ENCODE measurements at places on chromosomes 13 and 19. TPM values are rescaled to one million over a fixed set of nuclear protein-coding genes. Genes with fewer than 3 reads are reported as not detected.

DNA sequence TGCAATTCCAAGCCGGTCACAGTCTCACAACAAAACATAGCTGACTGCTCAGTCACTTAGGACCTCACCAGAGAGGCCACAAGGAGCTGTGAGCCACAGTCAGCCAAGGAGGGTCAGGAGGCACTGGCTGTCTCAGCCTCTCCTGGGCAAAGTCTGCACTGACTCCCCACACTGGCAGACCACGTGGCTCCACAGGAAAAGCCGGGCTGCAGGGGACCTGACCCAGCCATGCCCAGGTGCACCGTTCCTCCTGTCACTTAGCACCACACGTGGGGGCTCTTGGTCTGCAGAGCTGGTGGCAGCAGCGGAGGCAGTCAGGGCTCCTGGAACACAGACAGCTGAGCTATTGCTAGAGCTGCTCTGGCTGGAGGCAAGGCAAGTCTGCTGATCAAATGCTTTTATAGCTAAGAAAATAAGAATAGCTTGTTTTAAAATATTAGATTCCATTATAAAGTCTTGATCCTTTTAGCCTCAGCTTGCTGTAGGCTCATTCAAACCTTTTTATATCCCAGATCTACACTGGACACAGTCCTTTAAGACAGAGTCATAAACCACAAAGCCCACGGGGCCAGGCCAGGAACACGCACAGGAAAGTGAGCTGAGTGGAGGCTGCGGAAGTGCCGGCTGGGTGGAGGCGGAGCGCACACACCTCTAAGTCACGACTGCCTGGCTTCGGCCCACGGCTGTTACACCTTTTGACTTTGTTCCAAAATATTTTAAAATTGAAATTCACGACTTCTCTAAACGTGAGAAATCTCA lies 744.1 kb downstream of the UQCRFS1 start:
- peak; percentile 64 for DNase-seq

GRCh38 chr13:39682788-39683187 lies 27.3 kb downstream of the COG6 start:
- no peak for DNase-seq

GRCh38 chr19:32971012-32971595 lies 654 bp downstream of the CEP89 start:
- peak; percentile 64 for DNase-seq

GRCh38 chr13:68173111-68173510 lies 943.0 kb upstream of the PCDH9 start:
- DNase-seq = no peak

GRCh38 chr13:110301083-110301482 lies 5.9 kb downstream of the COL4A1 start:
- peak; percentile 54 for DNase-seq

DNA sequence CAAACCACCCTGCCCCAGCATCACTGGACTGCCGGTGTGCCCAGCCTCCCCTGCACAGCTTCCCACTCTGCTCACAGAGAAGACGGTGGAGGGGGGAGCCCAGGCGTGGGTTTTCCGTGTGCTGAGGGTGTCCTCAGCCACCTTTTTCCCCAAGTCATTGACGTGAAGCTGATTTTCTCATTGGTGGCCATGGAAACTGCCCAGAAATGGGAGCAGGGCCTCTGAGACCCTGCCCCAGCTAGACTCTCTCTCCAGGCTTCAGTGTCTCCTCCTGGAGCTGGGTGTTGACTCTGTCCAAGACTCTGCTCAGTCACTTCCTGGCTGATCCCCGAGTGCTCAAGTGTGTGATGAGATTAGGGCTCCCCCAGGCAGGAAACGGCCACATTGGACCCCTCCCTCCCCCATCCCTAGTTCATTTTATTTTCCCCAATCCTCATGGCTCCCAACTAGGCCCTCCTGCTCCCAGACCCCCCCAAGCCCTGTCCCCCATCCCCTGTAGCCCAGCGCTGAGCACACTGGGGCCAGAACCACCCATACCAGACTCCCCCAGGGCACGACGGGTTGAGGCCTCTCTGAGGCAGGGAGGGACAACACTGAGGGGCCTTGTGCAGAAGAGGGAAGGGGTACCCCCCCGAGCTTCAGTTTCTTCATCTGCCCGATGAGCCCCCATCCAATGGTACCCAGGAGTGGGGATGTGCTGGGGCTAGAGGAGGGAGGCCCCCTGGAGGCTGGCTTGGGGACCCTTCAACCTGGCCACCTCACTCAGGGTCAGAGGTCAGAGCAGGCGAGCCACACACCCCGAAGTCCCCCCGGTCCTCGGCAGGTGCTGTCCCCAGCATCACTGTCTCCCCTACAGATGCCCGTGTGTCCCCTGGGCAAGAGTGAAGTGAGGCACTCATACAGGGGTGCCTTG lies 1.2 kb upstream of the F2RL3 start:
- DNase-seq = no peak

DNA sequence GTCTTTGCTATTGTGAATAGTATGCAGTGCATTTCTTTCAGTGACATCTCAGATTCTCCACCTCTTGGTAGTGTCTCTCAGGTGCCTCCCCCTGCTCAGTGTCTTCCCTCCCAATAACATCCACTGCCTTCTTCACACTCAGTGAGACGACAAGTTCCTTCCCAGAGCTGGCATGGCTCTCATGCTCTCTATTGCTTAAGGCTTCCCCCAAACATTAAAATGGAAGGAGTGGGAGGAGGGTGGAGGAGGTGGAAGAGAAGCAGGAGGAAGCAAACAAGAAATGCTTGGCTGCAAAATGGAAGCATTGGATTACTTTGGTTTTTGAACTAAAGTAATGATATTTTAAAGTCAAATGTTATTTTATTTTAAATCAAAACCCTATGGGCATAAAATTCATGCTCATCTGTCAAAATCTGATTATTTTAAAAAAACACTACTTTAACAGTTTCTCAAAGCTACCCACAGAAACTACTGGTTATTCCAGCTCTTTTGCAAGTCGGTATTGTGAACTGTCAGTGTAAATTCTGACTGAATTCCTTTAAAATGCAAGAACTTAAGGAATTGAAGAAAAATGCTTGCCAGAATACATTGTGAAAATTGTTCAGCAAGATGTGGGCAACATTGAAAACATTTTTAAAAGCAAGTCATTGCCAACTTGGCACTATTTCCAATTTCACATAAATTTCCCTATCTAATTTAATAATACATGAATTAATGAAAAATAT lies 727.6 kb upstream of the ARGLU1 start:
- DNase-seq = no peak

- DNase-seq = no peak
These were observed 5.4 kb upstream of the CAMSAP3 start for GRCh38 chr19:7590256-7590655.

The RUBCNL gene
- 1.4 TPM for total RNA-seq

The CALR3 gene
- total RNA-seq = not detected

The SIGLEC5 gene
- total RNA-seq = 0.49 TPM

The PPFIA3 gene
- 3.6 TPM for total RNA-seq
